ENCODE measurements at places on chromosomes 1 and 21. TPM values are rescaled to one million over a fixed set of nuclear protein-coding genes. Genes with fewer than 3 reads are reported as not detected.

NPPB gene
- not detected for total RNA-seq

HHAT gene
- 33.5 TPM for total RNA-seq

KIF2C gene
- total RNA-seq = 15.5 TPM

ADAR gene
- 69.3 TPM for total RNA-seq

RBM11 gene
- 1.6 TPM for total RNA-seq

FAM110D gene
- not detected for total RNA-seq

ZNF648 gene
- total RNA-seq = not detected

GJA4 gene
- total RNA-seq = not detected

INSRR gene
- not detected for total RNA-seq

RPL11 gene
- total RNA-seq = 852 TPM

CAMK2N1 gene
- total RNA-seq = 35.8 TPM

S100A7 gene
- not detected for total RNA-seq

CRTC2 gene
- total RNA-seq = 6.6 TPM

NR1I3 gene
- not detected for total RNA-seq

RIPK4 gene
- total RNA-seq = 65.1 TPM

GREM2 gene
- not detected for total RNA-seq

TIE1 gene
- 0.94 TPM for total RNA-seq

CLDN19 gene
- not detected for total RNA-seq

SIPA1L2 gene
- 22.6 TPM for total RNA-seq

TDRD5 gene
- total RNA-seq = 0.87 TPM
